Colonic mucosa (tissue), 4 donors: ENCODE measurements at places on chromosomes 16 and 17.

- DNase-seq = no peak
Measured at GRCh38 chr16:8808613-8809353, 11.1 kb downstream of the PMM2 start.

GRCh38 chr17:34401165-34401564 is 38.1 kb upstream of the CCL1 start:
- DNase-seq = no peak

DNA sequence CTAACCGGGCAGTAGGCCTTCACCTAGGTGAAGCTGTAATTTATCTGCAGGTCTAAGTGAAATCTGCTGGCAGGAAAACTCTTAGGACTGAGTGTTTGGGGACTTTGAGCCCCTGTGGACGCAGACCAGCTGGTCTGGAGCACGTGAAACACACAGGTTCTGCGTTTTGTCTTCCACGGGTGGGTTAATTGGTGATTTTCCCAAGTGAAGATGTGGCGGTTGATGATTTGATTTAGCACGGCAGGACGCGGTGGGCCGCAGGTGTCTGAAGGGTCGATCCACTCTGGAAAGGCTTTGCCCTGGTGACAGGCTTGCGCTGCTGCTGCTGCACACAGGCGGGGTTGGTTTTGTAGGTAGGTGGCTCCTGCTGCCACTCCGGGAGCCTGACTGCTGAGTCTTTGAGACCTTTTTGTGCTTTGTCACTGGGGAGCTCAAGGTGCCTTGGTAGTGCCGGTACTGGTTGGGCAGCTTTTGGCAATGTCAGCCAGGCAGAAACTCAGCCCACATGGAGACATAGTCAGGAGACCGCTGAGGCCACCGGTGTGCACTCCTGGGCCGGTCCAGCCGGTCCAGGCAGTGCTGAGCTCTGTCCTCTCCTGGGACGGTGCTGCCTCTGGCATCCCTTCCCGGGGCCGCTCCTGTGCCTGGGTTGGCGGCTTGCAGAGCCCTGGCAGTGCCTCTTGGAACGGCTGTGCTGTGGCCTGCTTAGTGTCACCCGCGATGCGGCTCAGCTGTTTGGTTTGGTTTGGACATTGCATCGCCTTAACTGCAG is 2.3 kb downstream of the BAIAP2 start:
- DNase-seq = no peak

GRCh38 chr17:83005639-83006038 is 73.8 kb upstream of the METRNL start:
- DNase-seq = no peak

GRCh38 chr17:66981983-66982508 is 17.5 kb downstream of the CACNG4 start:
- DNase-seq = no peak

DNA sequence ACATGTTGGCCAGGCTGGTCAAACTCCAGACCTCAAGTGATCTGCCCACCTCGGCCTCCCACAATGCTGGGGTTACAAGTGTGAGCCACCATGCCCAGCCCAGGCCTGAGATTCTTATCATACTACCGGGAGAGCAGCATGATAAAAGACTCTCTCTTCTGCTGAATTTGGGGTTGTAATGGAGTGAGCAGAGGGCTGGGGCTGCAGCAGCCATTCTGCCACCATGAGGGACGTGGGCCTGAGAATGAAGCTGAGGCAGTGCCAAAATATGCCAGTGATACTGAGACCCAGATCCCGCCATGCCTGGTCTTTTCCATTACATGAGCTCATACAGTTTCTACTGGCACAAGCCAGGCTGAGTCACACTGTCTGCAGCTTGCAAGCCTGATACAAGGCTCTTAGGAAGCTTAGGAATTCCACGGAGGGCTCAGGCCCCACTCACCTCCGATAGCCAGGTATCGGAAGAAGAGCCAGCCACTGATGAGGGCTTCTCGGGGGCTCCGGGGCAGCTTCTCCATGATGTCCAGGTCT is 19.6 kb upstream of the P2RX1 start:
- DNase-seq = no peak

DNA sequence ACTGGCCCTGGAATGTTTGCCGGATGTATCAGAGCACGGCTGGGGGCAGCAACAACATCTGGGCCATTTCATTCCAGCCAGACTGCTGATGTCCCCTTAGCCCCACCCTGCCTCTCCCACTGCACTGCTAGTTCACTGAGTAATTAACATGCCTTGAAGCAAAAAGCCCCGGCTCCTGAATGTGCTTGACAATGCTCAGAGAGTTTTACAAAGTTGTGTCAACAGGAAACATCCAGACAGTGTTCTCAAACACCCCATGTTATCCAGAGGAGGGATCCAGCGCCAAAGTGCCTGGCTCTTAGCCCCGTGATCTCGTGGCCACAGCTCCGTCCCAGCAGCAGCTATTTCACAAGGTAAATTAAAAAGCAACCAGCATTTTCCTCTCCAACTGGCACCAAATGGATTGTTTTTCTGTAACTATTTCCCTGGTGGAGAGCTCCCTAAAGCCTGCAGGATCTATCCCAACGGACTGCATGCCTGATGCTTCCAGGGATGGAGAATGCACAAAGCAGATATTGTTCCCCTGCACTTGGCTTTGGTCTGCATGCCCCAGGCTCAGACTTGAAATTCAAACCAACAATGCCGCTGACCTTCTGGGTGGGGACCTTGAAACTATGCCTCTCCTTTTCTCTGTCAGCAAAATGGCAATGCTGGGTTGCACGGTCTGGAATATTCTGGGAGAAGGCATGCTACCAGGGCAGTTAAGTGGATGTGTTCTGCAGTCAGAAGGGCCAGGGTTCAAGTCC is 115.6 kb upstream of the CDH5 start:
- DNase-seq = peak; percentile 48

DNA sequence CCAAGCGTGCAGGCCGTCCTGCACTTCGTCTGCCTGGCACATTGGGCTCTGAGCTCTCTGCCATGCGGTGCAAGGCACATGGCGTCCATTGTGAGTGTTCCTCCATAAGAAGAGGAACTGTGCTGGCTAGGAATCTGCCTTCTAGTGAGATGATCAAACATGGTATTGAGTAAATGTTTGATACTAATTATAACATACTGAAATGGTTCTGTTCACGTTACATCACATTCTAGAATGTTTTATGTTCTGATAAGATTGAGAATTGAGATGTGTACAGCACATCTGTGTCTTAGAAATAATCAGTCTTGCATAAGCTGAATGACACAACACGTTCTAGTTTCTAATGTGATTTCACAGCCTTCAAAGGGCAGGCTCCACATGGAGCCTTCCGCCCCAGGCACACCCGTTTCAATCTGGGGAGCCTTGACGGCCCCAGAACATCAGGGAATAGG is 42.9 kb downstream of the USP10 start:
- DNase-seq = no peak
